ENCODE measurements at places on chromosomes 4 and X. TPM values are rescaled to one million over a fixed set of nuclear protein-coding genes. Genes with fewer than 3 reads are reported as not detected.

The CLDN34 gene
- total RNA-seq = not detected

The CT45A10 gene
- not detected for total RNA-seq

The SOWAHB gene
- total RNA-seq = not detected

The ASB5 gene
- not detected for total RNA-seq

The TEX13C gene
- not detected for total RNA-seq

The FAM193A gene
- total RNA-seq = 11.2 TPM

The IL2 gene
- not detected for total RNA-seq
